ENCODE measurements at places on chromosomes 4 and X.
A peak's percentile ranks its signal among the peaks of the same experiment; 100 is the strongest.

GRCh38 chr4:140158365-140159030, 4.5 kb upstream of the MAML3 start:
- no peak for DNase-seq

- no peak for DNase-seq
Observed at GRCh38 chr4:112532267-112532666, 16.3 kb upstream of the NEUROG2 start.

- no peak for DNase-seq
Observed at GRCh38 chr4:17770845-17771244, 10.6 kb downstream of the FAM184B start.

- DNase-seq, result no peak
Observed at GRCh38 chrX:41353985-41354384, 20.0 kb downstream of the DDX3X start.

DNA sequence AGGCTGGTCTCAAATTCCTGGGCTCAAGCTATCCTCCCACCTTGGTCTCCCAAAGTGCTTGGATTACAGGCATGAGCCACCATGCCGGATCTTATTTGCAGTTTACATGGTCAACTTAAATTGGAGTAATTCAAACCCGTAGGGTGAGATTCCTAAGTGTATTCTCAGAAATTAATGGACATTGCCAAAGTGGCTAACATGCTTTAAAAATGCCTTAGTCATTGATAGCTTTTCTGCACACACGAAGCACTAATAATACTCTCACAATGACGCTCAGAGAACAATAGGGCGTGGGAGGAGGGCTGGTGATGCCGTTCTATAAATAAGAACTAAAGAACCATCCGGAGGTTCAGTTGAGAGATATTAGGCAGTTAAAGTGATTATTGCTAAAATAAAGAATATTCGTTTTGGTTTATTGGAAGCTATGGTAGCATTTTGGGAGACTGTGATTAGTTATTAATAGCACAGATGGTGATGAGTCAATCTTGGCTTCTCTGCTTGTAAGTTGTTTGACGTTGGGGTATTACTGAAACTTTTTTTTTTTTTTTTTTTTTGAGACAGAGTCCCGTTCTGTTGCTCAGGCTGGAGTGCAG, 79.1 kb downstream of the TRAPPC11 start:
- DNase-seq, result no peak

DNA sequence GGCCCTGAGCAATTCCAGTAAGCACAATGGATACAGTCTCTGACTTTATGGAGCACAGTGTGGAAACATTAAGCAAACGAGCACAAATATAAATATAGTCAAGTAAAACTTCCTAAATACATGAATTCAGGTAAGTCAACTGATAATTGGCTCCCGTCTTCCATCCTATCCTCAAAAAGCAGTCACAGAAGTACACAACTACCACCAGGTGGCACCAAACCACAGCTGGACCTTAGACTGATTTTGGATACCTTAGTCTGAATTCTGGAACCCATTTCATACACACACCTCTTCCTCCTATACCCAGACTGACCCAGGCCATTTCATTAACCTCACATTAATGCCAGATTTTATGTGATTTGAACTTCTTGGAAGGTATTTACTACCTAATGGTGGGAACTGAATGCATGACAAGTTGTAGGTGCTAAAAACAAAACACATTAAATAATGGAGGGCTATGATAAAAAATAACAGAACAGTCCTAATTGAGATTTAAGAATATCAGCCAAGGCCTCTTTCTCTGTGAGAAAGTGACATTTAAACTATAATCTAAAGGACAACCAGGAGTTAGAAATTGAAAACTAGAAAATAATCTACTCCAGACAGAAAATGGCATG, 77.5 kb downstream of the ELF2 start:
- peak; percentile 86 for DNase-seq

DNA sequence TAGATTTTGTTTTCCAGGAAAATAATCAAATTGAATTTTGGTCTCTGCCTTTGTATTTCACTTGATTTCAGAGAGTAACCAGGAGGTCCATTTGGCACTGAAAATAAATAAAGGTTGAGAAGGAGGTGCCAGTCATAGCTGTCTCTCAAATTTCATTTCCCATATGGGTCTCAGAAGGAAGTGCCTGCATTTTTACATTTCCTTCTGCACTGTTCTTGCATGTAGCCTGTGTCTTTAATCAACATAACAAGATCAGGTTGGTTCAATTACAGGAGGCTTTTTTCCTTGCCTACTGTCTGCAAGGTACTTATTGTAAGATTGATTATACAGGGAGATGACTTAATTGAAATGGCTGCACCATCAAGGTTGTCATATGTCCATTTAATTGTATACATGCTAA, 15.7 kb downstream of the LRRC66 start:
- no peak for DNase-seq

- no peak for DNase-seq
Observed at GRCh38 chr4:181944527-181944926, 298.7 kb upstream of the TENM3 start.

DNA sequence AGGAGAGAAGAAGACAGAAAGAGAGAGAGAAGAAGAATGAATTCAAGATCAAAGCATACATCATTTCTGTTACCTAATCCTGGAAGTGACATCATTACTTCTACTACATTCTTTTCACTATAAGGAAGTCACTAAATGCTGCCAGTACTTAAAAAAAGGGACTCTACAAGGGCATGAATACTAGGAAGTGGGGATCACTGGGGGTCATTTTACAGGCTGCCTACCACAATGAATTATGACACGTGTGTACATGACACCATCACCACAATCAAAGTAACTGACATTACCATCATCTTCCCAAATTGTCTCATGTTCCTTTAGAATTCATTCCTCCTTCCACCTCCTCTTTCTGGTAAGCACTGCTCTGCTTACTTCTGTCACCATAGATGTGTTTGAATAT, 227.0 kb downstream of the CPE start:
- DNase-seq, result no peak

DNA sequence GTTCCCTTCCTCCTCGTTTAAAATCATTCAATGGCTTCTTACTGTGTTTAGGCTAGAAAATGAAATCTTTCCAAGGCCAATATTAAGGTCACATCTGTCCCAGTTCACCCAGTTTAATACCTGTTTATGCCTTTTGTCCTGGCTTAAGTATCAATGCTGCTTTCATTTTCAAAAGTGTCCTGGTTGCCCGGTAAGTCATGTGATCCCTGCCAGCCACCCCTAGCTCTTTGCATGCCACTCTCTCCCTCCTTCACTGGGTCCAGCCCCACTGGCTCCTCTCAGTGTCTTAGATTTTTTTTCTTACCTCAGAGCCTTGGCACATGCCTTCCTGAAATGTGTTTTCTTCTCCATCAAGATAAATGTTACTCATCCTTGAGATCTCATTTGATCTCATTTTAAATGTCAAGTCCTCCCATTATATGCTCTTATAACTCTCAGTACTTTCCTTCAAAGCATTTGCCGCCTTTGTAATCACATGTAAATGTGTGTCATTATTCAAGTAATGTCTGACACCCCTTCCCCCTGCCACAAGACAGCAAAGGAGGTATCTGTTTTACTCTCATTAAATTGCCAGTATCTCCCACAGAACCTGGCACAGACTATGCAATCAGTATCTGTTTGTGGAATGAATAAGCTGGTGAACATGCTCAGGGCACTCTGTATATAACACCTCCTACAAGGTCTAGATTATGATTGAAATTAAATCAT, 472.5 kb upstream of the RPS6KA3 start:
- DNase-seq, result no peak

DNA sequence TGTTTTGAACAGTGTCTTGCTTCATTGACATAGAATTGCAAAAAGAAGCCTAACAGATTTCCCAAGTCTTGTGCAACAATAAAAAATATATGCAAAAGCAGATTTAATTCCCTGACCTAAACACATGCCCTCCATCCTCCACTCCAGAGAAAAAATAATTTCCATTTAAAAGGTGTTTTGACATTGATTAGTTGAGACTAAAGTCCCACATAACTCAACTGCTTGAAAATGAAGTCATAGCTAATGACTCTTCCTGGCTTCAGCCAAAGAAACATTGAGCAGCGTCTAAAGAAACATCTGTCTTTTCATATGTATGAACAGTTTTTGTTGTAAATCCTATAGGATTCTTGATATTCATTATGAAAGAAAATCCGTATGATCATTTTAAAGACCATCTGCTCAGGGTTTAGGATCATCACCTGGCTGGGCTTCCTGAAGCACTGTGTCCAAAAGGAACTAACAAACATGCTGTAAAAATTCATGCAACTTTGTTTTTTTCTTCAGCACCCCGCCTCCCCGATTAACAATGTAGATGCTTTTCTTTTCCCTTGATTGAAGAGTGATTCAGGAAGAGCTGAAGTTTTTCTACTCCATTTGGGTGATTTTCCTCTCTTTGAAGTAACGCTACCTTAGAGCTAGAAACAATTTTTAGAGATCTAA, 273.4 kb downstream of the HS3ST1 start:
- peak; percentile 36 for DNase-seq

DNA sequence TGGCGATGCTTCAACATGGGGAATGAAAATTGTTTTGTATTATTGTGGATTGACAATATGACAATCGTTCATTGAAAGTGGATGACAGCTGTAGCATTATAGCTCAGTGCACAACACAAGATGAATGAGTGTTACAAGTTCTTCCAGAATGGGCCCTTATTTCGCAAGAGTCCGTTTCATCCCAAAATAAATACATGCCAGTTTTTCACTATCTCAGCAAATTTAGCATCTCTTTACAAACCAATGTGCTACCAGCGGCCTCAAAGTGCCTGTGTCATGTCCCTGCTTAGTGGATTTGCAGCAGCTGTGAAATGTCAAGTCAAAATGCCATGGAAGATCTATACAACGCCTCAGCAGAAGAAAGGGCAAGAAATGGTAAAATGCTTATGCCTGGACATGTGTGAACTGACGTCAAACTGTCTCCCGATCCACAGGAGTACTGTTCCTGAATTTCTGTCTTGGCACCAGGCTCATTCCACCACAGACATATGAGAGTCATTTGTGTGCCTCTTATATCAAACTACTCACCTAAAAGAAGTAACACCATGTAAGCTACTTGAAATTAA, 109.6 kb downstream of the MAML3 start:
- no peak for DNase-seq

DNA sequence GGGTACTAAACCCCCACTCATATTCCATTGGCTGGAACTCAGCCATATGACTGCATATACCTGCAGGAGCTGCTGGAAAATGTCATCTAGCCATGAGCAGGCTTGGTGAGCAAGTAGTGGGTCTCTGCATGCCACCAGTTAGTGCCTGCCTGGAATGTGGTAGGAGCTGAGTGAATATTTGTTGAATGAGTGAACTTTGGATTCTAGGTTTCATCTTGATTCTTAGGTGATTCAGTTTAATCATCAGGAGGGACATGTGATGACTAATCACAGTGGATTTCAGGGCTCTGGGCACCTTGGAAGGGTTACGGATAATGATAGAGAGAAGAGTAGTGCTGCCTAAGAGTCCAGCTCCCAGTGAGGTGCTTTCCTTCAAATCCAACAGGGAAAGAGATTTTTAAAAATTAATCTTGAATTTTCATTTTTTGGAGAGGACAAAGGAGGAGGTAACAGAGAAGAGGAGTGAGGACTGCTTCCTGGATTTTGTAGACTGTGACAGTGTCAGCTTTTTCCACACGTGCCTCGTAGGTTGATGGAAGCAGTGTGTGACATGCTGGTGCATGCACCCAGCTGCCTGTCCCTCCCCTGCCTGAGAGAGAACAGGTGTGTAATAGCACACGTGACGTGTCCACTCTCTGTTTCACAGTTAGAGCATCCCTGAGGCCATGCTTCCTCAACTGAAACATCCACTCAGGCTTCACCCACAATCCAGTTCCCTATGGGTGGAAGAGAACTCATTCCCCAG, 30.4 kb downstream of the NHS start:
- no peak for DNase-seq

- no peak for DNase-seq
Observed at GRCh38 chr4:48706736-48707135, 73.3 kb downstream of the FRYL start.

GRCh38 chrX:123695242-123695641, 37.6 kb downstream of the THOC2 start:
- no peak for DNase-seq

GRCh38 chr4:38094419-38094818, 134.2 kb downstream of the PTTG2 start:
- DNase-seq, result peak; percentile 82
